ENCODE measurements at places on chromosomes 13 and 19. TPM values are rescaled to one million over a fixed set of nuclear protein-coding genes. Genes with fewer than 3 reads are reported as not detected.

- no peak for DNase-seq
Observed at GRCh38 chr19:16470911-16471811, 609 bp downstream of the EPS15L1 start.

GRCh38 chr19:50542943-50543342 lies 25.3 kb downstream of the LRRC4B start:
- no peak for DNase-seq

DNA sequence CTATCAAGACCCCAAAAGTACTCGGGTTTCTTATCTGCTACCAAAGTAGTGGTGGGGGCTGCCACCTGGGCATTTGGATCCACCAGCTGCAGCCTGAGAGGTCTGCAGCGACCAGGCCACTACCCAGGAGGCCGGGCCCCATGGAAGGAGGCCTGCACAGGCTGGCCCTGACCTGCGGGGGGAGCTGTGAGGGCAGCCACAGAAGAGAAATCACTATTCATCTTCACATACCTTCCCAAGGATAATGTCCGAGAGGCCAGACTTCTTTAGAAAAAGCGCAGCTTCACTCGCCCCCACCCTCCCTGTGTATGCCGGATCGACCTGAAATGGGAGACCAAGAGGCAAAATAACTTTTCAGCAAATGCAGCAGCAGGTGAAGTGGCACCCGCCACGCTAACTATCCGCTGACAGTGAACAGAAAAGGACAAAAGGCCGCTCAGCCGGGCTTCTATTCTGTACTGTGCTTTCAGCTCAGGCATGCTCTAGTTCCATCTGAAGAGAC lies 30.1 kb downstream of the EPS15L1 start:
- no peak for DNase-seq

MYO16 gene
- 0.04 TPM for polyA plus RNA-seq

GRCh38 chr19:14073261-14073924 lies 807 bp downstream of the MISP3 start:
- no peak for DNase-seq

TEX101 gene
- not detected for polyA plus RNA-seq

DNA sequence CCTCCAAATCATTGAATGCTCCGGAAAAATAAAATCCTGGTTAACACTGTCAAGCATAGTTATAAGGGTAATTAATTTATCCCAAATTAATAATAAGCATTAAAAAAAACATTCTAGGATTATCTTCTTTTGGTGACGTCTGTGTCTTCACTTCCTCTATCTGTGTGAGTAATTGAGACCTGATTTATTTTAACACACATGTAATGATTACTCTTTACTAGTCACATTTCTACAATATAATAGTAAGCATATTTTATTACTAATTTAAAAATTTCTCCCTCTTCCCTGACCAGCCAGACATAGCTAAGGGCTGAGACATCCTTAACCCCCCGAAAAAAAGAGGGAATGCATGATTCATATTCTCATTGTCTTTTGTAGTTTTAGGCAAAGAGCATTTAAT lies 2.3 kb downstream of the FNDC3A start:
- DNase-seq: no peak

GRCh38 chr13:102277286-102277685 lies 124.6 kb downstream of the FGF14 start:
- no peak for DNase-seq

GRCh38 chr13:97506511-97506910 lies 72.5 kb downstream of the RAP2A start:
- no peak for DNase-seq

MAMSTR gene
- 3.0 TPM for polyA plus RNA-seq

CYP4F2 gene
- polyA plus RNA-seq: 0.18 TPM

DNA sequence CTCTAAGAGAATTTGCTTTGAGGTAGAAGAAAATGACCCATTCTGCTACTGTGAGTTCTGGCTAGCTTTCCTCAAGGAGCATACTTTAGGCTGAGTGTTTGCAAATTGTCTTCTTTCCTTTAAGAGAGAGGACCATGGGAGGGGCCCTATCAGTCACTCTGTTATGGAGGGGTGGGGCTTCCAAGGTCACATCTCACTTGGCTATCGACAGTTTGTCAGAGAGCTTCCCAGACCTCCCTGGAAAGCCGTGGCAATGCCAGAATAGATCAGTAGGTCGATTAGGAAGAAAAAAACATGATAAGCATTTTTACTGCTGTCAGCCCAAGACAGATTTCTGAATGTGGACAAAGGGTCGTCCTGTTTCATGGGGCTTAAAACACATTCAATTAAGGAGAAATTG lies 93.3 kb downstream of the OXGR1 start:
- DNase-seq: no peak

KIR3DL2 gene
- polyA plus RNA-seq: 0.18 TPM
